ENCODE measurements at places on chromosomes 1 and 21.

DNA sequence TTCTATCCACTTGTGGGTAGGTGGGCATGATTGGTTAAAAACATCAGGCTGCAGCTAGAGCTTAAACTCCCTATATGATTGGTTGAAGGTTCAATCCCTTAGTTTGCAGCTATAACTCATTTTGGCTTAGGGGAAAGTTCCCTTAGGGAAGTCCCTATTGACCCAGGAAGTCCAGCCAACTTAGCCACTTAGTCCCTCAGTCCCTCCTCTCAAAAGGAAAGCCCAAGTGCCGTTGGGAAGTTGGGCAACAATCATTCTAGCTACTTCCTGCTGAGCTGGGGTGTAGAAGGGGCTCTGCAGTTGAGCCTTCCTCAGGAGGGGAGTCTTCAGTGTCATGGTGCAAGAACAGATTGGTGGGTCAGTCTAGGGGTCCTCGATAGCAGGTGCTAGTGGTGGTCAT lies 12.2 kb downstream of the MSTO1 start:
- no peak for DNase-seq

DNA sequence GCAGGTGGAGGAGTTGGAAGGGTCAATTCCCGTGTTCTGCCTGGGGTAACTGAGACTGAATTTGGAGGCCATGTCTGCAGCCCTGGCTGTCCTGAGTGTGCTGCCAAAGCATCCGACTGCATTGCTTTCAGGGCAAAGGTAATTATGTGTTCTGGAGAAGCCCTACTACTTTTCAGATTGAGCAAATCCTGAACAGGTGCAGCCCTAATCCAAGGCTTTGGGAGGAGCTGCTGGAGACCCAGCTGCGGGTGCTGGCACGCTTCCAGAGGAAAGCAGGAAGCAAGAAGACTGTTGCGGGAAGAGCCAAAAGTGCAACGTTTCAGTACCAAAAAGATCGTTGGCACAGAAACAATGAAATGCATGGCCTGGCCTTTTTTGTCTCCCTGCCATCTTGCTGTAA lies 73.7 kb upstream of the NRIP1 start:
- no peak for DNase-seq

DNA sequence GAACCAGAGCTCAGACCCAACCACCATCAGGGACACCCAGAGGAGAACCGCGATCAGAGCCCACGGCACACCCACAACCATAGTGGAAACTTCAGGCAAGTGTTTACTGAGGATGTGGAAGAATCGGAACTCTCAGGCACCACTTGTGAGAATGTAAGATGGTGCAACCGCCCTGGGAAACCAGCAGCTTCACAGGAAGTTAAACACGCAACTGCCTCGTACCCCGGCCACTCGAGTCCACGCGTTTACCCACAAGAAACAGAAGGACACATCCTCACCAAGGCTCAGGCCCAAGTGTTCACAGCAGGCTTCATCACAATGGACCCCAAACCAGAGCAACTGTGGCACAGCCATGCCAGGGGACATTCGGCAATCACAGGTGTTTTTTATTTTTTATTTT lies 51.4 kb upstream of the COL6A2 start:
- DNase-seq: no peak

DNA sequence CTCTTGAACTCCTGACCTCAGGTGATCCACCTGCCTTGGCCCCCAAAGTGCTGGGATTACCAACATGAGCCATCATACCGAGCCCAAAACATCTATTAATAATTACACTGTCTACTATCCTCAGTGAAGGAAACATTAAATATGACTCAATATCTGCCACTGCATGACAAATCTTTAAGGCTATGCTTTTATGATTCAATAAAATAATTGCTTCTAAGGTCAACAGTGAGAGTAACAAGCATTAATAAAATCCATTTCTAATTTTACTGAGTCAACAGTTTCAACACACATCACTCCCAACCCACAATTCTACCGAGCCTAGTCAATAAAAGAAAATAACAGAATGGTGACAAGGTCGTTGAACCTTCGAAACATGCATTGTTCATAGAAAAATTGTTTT lies 125.5 kb upstream of the CHRM3 start:
- DNase-seq: no peak

All from activated CD4-positive, alpha-beta T cell treated with anti-CD3 and anti-CD28 coated beads, Interleukin-2, amount 50 U/mL, for 48 hours (primary cell).